ENCODE measurements at places on chromosomes 2 and 18. TPM values are rescaled to one million over a fixed set of nuclear protein-coding genes. Genes with fewer than 3 reads are reported as not detected.

DNA sequence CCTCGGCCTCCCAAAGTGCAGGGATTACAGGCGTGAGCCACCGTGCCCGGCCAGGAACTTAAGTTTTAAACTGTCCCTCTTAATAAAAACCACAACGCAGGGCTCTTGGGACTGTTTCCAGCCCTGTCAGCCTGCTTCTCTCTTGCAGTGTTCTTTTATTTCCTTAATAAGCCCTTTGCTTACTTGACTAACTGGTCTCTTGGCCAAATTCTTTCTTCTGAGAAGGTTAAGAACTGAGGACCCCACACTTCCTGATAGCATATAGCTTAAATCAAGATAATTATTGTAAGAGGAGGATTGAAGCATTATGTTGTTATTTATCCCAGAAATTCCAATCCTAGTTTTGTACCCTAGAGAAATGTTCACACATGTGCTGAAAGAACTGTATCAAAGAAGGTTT, 128.2 kb upstream of the UXS1 start:
- DNase-seq = no peak

GRCh38 chr2:177271981-177272666, 7.6 kb upstream of the NFE2L2 start:
- no peak for DNase-seq

- no peak for DNase-seq
Measured at GRCh38 chr2:100482741-100483140, 12.5 kb downstream of the NMS start.

GRCh38 chr2:109655287-109655686, 41.1 kb downstream of the SOWAHC start:
- no peak for DNase-seq

CFAP210 gene
- polyA plus RNA-seq = 2.2 TPM

SLC40A1 gene
- 103 TPM for polyA plus RNA-seq

Measured in left renal pelvis (tissue), 4 donors.